Bone marrow (tissue), 2 donors: ENCODE measurements at places on chromosomes 1 and 21.

GRCh38 chr1:96580920-96581319, 140.7 kb upstream of the PTBP2 start:
- no peak for DNase-seq

- no peak for DNase-seq
Observed at GRCh38 chr1:4124631-4125145, 224.6 kb upstream of the C1orf174 start.

- no peak for DNase-seq
Observed at GRCh38 chr21:35538386-35538785, 489.3 kb upstream of the RUNX1 start.

GRCh38 chr1:230754796-230755195, 7.6 kb downstream of the CAPN9 start:
- DNase-seq = no peak

GRCh38 chr1:34842073-34842472, 17.5 kb downstream of the SMIM12 start:
- no peak for DNase-seq

GRCh38 chr1:14217384-14217783, 381.1 kb upstream of the KAZN start:
- DNase-seq = no peak

- no peak for DNase-seq
Observed at GRCh38 chr1:57079454-57080157, 113.8 kb upstream of the C8B start.

GRCh38 chr1:184555665-184556641, 169.1 kb downstream of the C1orf21 start:
- DNase-seq = no peak

GRCh38 chr21:34198231-34199120, 125.1 kb downstream of the MRPS6 start:
- no peak for DNase-seq

GRCh38 chr1:206461602-206462455, 8.4 kb upstream of the IKBKE start:
- DNase-seq = peak; percentile 16

- no peak for DNase-seq
Observed at GRCh38 chr1:42601472-42601871, 56.8 kb upstream of the PPIH start.

- DNase-seq = no peak
Observed at GRCh38 chr1:47682198-47682597, 244.4 kb downstream of the FOXD2 start.

GRCh38 chr1:210364479-210364878, 35.8 kb downstream of the HHAT start:
- no peak for DNase-seq

DNA sequence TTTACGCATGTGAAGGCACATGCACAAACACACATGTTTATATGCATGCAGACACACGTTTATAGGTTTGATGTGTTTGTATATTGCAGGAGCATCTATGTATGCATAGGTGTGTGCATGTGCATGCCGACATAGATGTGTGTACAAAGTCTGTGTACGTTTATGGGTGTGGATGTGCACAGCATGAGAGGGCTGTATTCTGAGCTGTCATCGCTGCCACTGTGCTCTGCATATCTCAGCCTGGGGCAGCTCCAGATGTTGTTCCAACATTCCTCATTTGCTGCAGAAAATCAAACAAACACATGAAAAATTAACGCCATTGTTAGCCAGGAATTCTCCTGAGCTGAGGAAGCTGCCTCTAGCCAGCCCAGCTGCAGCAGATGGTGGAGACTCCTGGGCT, 132.3 kb upstream of the CSF3R start:
- DNase-seq = no peak

DNA sequence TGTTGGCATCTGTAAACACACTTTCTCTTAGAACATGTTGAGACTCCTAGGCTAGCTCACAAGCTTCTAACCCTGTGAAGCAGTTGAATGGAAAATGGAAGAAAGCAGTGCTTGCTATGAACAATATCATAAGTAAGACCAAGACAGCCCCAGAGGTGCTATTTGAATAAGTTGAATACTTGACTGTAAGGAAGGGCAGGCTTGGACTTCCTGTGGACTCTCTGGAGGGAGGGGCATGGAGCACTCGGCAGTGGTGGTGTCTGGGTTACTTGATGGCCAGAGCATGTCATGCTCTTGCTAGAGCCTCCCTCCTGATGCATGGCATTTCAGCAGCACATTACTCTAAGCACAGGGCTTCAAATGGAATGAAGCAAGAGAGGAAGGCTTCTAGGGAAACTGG, 60.0 kb downstream of the MRPS6 start:
- no peak for DNase-seq

- DNase-seq = no peak
Observed at GRCh38 chr1:175410560-175410959, 218.0 kb upstream of the KIAA0040 start.

GRCh38 chr21:43611598-43612369, 47.5 kb downstream of the HSF2BP start:
- DNase-seq = no peak

DNA sequence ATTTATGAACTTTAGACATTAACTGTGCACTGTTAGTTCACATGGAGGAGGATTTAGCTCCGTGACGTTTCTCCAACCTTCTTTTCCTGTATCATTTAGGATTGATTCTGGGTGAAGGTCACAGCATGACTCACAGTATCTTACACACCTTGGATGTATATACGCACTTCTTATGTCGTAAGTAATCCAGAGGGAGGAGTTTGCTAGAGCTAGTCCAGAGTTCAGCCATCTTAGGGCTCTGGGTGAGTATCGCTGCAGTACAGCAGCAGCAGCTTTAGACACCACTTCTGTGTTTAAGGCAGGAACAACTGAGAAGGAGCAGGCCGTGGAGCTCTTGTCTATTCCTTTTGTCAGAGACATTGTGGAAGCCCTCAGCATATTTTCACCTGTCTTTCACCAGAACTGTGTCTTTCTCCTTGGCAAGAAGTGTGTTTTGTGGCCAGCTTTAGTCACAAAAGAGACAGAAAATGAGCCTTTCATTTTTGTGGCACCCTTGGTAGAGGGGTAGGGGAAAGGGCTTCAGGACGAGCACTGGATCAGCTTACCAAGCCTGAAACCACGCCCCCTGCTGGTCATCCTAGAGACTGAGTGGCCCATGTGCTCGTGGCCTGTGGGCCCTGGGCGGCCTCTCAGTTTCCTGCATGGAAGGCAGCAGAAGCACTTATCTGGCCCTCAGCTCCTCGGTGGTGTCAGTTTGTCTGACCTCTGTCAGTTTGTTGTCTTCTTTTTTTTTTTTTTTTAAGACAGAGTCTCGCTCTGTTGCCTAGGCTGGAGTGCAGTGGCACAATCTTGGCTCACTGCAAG, 64.0 kb downstream of the ADARB1 start:
- peak; percentile 40 for DNase-seq

GRCh38 chr1:23020706-23021405, 1.6 kb downstream of the KDM1A start:
- no peak for DNase-seq

GRCh38 chr1:200524092-200524491, 96.5 kb downstream of the KIF14 start:
- DNase-seq = no peak

- no peak for DNase-seq
Observed at GRCh38 chr1:42961312-42962091, 2.8 kb upstream of the SLC2A1 start.

GRCh38 chr1:161702250-161702649, 4.8 kb upstream of the FCRLA start:
- DNase-seq = no peak

DNA sequence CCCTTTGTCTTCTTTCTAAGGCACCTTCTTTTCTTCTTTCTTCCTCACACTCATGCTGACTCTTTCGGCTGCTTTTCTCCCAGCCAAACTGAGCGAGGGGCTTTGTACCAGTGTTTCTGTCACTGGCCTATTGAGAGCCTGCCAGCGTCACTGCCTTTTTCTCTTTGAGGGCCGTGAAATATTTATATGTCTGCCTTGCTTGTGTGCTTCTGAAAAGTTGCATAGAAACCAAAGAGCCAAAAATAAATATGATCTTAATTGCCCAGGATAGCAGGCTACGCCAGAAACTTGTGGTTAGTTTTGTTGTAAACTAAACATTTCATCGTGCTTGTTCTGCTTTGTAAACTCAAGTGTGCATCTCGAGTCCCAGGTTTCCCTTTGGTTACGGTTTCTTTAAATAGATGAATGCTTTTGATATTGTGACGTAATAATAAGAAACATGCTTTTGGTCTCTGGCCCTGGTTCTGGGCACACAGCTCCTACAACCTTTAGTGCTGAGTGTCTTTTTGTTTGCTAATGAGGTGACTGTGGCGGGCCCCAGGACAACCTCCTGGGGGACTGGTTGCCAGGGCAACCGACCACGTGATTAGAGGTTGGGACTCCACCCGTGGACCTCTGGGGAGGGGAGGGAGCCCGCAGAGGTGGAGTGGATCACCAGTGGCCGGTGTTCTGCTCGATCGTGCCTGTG, 10.8 kb downstream of the SLC37A1 start:
- DNase-seq = peak; percentile 50

- no peak for DNase-seq
Observed at GRCh38 chr1:108858230-108858950, 1.5 kb upstream of the AKNAD1 start.

DNA sequence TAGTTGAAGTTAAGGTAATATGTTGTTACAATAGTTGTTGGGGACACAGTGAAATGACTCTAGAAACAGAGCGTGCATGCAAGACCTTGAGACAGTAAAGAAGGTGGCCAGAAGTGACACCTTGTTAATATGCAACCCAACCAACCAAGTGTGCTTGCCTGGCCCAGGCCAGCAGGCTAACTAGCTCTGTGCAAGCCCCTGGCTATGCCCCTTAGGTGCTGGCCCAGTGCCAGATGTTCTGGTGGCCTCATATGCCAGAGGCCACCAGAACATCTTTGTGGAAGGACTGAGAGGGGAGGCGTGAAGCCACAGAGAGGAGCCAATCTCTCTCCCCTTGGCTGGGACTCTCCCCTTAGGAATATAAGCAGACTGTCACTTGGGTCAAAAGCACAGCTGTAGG, 111.2 kb upstream of the JUN start:
- no peak for DNase-seq

DNA sequence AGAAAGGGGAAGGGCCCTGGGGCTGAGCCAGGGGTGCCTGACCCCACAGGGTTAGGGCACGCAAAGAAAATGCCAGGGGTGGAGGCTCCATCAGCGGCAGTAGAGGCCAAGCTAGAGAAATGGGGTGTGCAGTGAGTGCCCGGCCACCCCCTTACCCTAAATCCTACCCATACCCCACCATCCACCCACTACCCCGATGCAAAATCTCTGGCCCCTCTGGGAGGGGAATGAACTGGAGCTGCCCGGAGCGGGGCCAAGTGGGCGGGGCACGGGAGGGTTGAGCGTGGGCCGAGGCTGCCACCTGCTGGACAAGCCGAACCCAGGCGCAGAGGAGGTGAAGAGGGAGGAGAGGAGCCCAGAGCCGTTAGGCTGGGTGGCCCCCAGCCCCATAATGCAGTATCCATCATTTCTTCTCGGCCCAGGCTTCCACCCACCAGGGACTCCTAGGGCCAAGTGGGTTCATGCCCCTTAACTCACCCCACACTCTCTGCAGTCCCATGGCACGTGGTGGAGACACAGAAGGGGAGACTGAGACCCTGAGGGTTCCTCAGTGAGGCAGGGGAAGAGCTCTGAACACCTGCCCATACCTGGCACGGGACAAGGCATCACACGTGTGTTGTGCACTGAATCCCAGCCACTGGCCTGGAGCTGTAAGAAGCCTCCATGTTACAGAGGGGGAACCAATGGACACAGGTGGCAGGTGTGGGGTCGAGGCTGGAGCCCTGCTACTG, 1.4 kb upstream of the C1QC start:
- peak; percentile 37 for DNase-seq

- DNase-seq = no peak
Observed at GRCh38 chr1:10870493-10871096, 74.1 kb upstream of the CASZ1 start.

DNA sequence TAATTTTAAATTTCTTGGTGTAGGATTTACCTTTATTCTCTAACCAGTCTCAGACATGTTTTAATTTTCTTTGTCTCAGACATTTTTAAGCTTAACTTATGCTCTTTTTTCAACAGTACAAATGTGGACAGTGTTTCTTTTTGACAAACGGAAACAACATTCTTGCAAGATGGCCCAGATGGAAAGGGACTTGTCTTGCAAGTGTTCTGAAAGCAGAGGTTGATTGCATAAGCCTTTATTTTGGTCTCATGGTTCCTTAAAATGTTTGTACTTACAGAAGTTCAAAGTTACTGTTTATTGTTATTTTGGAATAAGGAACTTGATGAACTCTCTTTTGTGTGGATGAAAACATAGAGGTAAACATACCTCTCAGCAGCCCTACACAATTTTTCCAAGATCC, 22.9 kb downstream of the SMAP2 start:
- peak; percentile 46 for DNase-seq

- no peak for DNase-seq
Observed at GRCh38 chr21:32520875-32521735, 64.2 kb downstream of the TCP10L start.

- DNase-seq = no peak
Observed at GRCh38 chr1:114033216-114033706, 54.0 kb downstream of the OLFML3 start.

DNA sequence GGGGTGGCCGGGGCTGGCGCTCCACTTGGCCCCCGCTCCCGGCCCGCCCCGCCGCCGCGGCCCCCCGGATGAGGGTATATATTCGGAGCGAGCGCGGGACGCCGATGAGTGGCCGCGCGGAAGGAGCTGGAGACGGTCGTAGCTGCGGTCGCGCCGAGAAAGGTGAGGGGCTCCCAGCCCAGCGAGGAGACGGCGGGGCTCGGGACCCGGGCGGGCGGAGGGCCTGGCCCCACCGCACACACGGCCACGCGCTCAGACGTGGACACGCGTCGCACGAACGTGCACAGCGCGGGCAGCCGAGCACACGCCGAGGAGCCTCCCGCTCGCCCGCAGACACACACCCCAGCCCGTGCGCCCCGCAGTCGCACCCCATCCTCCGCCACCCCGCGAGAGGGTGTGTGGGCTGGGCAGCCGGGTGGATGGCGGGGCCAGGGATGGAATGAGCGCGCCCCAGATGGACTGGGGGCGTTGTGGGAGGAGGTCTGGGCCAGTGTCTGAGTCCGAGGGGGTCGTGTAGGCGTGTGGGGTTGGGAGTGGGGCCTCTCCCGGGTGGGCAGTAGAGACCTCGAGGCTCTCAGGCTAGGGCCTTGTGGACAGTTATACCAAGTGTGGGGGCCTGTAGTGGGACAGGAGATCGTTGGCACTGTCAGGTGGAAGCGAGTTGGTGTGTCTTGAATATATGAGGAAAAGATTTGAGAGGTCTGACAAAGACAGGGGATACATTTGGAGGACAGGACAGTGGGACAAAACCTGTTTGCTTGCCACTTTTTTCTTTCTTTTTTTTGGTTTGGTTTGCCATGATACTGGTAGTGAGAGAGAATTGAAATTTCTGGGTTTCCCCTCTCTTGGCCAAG, at the start of gene UAP1:
Gene UAP1, plus strand, starts transcription at position 107 of the 854 bp plus-strand sequence. CDS start 4,347 bp downstream, outside the sequence.
- no peak for DNase-seq

- no peak for DNase-seq
Observed at GRCh38 chr1:99589186-99589636, 56.7 kb upstream of the PALMD start.
